ENCODE measurements at places on chromosomes 1 and 21.

GRCh38 chr1:182459949-182460348 is 10.0 kb downstream of the RGSL1 start:
- DNase-seq = no peak

GRCh38 chr1:226209307-226210059 is 14.0 kb upstream of the MIXL1 start:
- no peak for DNase-seq

GRCh38 chr21:36377391-36377842 is 7.8 kb upstream of the CHAF1B start:
- DNase-seq = no peak

GRCh38 chr1:248886237-248886895 is 19.7 kb upstream of the PGBD2 start:
- DNase-seq = no peak

- DNase-seq = no peak
These were observed 303.6 kb downstream of the PTPRC start for GRCh38 chr1:198942466-198942865.

- DNase-seq = no peak
These were observed 127.9 kb upstream of the SLC45A1 start for GRCh38 chr1:8189931-8190483.

- DNase-seq = no peak
These were observed 186.8 kb downstream of the APP start for GRCh38 chr21:25983745-25984144.

GRCh38 chr1:7675431-7676273 is 95.4 kb upstream of the VAMP3 start:
- no peak for DNase-seq

DNA sequence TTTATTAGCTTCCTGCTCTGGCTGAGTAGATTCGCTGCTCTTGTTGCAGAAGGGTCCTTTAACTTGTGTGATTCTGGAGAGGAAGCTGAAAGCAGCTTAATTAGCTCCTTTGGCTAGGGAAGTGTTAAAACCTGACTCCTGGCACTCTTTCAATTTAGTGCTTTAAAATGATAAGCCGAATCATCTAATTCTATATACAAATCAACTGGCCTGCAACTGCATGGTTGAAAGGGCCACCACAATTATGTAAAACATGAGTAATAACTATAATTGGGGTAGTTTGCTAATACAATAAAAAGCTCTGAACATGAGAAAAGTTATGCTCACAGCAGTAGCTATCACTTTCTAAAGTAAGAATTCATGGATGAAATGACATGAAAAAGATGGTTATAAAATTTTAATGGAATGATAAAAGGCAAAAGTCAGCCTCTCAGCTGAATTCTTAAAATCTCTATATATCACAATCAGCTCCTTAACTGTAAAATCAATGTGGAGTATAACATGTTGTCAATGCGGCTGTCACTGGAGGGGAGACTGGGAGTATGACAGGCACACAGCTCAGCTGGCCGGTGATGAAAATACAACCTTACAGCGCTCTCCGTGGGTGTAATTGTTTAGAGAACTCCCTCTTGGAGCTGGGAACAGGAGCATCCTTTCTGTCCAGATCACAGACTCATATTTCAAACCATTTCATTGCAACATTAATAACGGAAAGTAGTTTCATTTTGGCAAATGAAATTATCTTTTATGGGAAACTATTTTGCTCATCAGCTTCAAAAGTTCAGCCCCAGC is 324.4 kb downstream of the KCTD3 start:
- DNase-seq = no peak

- no peak for DNase-seq
These were observed 17.6 kb downstream of the RNU5D-1 start for GRCh38 chr1:44713321-44713781.

DNA sequence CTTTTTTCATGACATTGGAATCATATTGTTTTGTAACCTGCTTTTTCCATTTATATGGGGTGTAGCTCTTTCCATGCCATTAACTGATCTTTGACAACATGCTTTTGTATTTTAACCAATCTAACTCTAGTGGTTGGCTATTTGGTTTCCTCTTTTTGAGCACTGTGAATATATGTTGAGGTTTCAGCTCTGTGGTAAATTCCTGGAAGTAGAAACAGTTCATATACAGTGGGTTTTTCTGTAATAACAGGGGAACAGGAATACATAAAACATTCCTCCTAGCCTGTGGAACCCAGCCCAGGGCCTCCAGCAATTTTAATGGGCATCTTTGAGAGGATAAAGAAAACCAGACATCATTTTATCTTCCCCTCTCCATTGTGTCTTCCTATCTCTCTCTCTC is 17.4 kb downstream of the AZIN2 start:
- DNase-seq = no peak

GRCh38 chr1:4170548-4171340 is 270.7 kb upstream of the C1orf174 start:
- no peak for DNase-seq

GRCh38 chr21:36584980-36585940 is 105.3 kb upstream of the CLDN14 start:
- DNase-seq = peak; percentile 15

DNA sequence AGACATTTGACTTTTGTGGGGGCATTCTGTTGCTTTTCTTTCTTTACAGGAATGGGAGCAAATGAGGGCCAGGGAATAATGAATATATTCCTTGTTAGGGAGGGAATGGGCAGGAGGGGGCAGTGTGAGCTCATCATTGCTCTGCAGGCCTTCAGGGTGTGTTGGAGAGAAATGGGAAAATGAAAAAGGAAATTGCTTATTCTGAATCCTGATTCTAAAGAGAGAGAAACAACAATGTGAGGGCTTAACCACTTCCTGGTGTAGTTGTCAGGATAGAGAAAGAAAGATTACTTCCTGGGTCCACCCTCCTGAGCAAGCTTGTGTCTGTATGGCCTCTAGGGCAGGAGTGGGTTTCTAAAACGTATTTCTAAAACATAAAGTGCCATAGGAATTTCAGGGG is 28.3 kb downstream of the VANGL2 start:
- peak; percentile 46 for DNase-seq

DNA sequence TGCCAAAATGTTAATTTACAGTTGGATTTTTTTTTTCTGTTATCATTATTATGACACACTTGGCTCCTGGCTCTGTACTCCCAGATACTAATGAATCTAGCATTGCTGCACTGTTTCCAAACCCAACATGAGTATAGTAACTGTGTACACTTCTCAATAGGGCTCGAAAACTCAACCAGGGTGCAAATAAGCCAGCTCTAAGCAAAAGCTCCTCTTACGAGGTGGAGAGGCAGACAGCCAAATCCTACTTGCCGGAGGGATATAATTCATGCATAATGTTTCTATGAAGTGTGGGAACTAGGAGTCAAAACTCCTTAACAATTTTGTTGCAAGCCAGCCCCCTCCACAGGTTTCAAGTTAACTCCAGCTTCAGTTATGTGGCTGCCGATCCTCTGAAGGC is 510.4 kb upstream of the ZP4 start:
- no peak for DNase-seq
